ENCODE measurements at places on chromosomes 5 and 9.

DNA sequence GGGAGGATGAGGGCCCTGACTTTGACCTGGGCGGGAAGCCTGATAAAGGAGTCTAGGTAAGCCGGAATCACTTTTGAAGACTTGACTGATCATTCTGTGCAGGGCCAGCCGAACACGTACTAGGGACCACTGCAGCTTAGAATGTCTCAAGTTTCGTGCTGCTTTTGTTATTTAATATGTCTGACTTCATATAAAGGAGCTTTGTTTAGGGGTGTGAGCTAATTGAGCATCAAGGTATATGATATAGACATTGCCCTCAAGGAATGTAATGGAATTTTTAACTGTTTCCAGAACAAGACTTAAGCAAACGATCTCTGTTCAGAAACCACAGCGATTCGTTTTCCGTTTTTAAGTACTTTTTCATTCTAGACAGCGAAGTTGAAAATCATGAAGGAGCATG, 173.0 kb downstream of the SEMA6A start:
- DNase-seq: no peak

DNA sequence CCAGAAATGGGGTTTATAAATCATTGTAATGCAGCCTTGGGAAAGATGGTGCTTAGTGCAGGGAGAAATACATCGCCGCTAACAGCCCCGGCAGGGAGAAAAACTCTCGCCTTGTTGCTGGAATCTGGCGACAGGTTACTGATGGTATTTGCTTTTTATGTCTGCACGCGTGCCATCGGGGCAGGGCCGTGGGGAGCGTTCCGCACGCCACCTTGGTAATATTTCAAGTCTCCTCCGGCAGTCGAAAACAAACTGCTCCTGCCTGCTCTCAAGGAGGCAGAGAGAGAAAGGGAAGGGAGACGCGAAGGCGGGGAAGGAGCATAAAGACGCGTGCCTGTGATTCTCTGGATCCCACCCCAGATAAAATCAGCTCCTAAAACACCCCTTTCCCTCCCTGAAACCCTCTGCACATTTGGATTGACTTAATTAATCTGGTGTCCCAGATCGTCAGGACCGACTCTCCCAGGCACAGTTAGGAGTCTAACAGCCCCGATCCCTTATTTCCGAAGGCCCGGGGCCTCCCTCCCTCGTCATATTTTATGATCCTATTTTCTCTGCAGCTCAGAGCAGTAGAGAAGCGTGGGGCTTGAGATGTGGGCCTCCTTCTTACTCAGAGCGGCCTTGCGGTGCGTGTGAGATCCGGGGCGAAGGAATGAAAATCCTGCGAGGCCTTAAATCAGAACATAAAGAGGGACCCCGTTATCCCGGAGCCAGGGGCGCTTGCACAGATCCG, 47.7 kb downstream of the CFAP77 start:
- no peak for DNase-seq

GRCh38 chr5:149855366-149855765, 89.2 kb downstream of the PDE6A start:
- DNase-seq: no peak

DNA sequence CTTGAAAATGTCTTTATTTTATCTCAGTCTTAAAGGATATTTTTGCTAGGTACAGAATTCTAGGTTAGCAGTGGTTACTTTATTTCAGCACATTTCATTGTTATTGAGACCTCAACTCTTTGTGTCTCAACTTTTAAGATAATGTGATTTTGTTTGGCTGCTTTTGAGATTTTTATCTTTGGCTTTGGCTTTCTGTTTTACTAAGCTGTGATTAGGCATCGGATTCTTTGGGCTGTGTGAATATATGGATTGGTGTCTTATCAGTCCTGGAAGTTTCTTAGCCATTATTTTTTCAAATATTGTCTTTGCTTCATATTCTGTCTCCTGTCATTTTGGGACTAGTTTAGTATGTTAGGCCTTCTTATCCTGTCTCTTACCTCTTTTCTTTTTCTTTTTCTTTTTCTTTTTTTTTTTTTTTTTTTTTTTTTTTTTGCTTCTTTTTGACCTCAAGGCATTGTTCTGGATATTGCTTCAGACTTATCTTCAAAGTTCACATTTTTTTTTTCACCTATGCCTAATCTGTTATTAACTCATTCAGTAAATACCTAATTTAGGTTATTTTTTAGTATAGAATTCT, 20.1 kb upstream of the APC start:
- no peak for DNase-seq

GRCh38 chr9:86600977-86601376, 246.8 kb upstream of the TUT7 start:
- no peak for DNase-seq

DNA sequence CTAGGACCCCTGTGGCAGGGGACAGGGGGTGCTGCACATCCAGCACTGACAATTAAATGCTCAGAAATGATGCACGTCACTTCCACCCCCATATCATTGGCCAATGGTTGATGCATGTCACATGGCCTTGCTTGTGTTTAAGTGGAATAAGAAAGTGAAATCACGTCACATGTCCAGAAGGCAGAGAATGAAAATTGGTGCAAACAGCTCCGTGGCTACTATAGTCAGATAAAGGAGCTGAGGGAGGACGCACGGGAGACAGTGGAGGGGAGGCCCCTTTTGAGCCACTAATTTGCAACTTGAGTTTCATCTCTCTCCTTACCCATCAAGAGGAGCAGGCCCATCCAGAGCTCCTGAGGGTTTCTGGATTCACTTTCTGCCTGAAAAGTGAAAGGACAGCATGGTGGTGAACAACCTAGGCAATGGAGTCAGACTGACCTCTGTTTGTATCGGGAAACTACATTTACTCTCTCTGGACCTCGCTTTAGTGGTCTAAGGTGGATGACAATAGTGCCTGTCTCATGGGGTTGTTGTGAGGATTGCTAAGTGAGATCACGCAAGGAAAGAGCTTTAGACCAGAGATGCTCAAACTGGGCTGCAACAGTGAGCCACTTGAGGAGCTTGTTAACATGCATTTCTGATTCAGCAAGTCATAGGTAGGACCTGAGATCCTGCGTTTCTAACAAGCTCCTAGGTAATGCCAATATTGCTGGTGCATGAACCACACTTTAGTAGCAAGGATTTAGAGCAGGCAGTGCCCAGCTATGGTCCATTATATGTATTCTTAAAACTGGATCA, 133.9 kb upstream of the ADRA1B start:
- no peak for DNase-seq

DNA sequence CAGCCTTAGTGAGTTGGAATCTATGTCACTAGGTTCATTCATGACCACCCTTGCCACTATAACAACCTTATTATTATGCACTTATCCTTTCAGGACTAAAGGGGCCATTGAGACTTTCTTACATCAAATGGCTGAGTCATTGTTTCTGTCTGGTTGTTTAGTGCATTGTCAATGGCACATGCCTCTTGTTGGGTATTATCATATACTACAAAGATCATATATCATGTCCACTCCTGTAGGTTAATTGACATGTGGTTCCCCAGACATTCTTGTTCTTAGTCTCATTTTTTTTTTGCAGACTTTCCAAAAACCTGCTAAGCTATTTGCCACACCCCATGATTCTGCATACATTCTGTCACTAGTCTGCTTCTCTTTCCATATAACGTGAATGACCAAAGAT, 66.7 kb upstream of the PRDM9 start:
- DNase-seq: no peak

Data from T-helper 17 cell (primary cell).